ENCODE measurements at places on chromosomes 3 and 15.

DNA sequence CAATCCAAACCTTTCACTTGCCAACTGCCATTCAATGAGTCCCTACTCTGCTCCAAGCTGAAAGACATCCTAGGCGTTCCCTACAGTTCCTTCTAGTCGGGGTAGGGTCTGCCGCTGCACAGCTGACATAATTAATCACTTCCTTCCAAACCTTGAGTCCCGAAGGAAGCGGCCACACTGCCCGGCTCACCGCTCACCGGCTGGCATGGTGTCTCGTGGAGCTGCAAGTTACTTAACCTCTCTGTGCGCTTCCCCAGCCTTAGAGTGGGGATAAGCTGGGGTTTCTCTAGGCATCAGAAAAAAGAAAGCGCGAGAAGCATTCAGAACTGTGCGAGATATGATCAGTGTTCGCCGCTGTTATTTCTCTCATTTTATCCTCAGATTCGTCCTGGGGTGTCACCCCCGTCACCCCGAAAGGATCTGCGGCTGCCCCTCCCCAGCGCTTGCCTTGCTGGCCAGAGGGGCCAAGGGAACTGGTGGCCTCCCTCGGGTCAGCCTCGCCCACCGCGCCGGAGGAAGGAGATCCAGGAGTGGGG lies 748 bp downstream of the MRPS25 start:
- no peak for DNase-seq

DNA sequence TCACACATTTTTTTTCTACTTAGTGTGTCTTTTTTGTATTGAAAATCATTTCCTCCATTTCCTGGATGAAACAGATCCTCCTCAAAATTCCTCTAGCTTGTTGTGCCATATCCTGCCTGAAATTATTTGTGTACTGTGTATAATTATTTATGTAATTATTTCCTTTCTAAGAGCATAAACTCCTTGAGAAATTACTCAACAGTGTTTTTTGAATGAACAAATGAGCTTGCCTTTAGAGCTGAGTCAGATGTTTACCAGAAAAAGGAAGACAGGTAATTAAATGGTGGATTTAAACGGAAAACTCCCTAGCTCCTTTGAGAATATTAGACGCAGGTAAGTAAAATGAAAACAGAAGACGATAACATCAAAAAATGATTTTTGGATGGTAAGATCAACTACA lies 13.2 kb upstream of the SECISBP2L start:
- DNase-seq, result no peak

DNA sequence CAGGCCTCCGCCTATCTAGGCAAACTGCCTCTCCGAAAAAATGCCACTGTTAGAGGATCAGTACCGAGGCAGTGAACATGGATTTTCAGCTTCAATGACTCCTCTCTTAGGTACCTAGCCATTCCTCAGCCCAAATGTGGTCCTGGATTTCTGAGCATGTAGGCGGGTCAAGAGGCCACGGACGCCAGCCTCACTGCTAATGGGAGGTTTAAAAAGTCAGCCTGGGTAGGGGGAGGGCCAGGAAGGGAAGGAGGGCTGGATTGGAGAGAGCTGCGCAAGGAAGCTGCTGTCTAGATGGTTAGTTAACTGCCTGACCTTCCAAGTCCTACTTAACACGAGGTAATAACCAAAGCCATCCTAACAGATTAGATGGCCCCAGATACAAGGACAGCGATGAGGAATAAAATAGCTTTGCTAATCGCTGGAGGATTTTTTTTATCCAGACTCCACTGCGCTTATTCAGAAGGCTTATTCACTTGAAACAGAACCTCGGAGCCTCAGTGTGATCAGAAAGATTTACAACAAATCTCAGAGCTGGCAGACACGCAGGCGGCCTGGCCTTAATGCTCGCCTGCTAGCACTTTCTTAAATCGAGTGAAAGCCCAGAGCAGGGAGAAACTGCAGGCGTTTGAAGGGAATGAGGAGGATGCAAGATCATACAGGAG lies 34.3 kb downstream of the TLE3 start:
- DNase-seq, result no peak

DNA sequence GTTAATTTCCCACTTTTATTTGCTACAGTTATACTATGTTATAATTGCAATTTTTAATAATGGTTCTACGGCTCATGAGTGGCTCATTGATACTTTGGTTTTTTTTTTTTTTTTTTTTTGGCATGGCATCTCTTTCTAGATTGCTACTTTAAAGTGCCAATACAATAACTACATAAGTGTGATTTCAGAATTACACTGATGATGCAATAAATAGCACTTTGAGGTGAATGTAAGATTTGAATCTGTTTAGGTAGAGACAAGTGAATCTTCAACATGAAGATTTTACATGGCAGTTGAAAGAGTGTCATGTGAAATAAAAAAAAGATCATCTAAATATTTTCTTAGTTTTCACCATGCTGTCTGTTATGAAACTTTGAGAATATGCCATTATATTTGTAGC lies 75.7 kb downstream of the KBTBD8 start:
- no peak for DNase-seq

GRCh38 chr3:173531602-173532001 lies 134.1 kb downstream of the NLGN1 start:
- no peak for DNase-seq

GRCh38 chr3:83946554-83946953 lies 1012.2 kb upstream of the CADM2 start:
- DNase-seq, result no peak

DNA sequence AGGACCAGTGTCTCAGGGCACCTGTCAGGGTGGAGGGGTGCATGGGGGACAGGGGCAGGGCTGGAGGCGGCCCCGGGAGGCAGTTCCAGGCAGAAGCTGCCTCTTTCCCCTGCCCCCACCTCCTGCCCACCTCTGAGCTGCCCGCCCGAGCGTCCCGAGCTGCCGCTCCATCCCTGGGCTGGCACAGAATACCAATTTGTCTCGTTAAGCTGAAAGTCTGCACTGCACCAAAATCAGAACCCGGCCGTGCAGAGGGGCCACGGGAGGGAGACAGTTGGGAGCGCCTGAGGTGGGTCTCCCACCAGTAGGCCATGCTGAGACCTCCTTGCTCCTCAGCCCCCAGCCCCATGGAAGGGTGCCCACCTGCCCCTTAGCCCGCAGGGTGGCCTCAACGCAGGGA lies 1.3 kb upstream of the ATP2B2 start:
- no peak for DNase-seq

- DNase-seq, result no peak
Measured at GRCh38 chr15:43143203-43143941, 10.0 kb downstream of the TMEM62 start.

DNA sequence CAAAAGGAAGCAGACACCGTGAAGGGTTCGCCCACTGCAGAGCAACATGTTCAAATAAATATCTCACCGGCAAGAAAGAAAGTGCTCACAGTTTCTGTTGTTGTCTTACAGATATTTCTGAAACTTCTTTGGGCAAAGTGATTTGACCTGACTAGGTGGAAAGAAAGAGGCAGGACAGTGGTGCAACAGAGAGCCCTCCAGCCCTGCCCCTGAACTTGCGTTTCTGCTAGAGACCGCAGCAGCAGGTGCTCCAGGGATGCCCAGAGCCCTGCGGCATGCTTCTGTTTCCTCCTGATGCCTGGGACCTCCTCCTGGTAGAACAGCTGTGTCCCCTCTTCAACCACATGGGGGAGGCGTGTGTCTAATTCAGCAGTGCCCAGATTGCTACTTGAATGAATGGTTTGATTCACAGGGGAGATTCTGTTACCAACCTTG lies 123.4 kb downstream of the ATP10A start:
- peak; percentile 89 for DNase-seq

DNA sequence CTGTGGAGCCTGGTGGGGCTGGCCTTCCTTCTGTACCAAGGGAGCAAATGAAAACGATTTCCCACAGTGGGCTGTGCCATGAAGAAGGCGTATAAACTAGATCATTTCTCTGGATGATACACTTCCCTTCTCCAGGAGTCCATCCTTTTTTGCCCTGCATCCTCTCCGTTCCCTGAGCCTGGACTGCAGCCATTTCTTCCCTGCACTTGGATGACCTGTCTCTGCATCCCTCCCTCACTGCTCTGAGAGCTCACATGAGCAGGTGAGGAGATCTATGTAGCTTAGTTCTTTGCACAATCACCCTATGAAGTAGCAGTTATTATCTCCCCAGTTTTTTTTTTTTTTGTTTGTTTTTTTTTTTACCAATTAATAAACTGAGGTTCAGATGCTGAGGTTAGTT lies 46.7 kb downstream of the IQSEC1 start:
- no peak for DNase-seq

DNA sequence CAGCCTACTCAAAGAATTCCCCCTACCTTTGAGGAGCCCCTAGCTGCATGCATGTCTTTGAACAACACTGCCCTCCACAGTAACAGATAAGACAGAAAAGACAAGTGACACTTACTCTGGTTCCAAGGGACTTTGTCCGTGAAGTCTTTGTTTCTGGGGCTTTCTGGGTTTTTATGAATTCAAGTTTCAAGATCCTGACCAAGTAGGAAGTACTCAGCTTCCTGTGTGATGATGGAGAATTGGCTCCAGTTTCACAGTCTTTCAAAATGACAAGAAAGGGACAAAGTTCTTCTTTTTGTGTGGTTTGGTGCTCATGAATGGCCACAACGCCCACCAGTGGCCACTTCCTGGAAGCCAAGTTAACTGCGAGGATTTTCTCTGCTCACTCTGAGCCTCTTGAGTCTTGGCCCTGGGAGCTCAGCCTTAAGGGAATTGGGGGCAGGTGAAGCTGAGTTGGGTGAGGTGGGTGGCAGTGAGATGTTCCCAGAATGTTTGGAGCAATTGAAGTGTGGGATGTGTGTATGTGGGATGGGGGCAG lies at the start of gene CCR1:
CCR1 (minus strand) TSS at position 147 of the 538 bp plus-strand sequence. CDS start 4,000 bp downstream, outside the sequence.
- DNase-seq, result peak; percentile 92

DNA sequence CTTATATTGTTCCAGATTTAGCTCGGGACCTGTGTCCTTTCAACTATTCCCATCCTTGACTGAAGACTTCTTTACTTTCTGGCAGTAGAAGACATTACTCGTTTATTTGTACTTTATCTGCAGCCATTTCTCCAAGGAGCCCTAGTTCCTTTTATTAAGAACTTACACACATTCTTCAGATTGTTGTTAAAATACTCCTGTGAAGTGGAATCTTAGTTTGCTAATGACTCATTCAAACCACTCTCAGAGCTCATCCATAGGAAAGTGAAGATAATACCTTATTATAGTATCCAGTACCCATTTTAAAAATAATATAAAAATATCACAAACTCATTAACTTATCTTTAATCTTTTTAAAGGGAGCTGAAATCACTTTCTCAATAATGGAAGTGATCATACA lies 63.5 kb downstream of the C3orf70 start:
- no peak for DNase-seq

DNA sequence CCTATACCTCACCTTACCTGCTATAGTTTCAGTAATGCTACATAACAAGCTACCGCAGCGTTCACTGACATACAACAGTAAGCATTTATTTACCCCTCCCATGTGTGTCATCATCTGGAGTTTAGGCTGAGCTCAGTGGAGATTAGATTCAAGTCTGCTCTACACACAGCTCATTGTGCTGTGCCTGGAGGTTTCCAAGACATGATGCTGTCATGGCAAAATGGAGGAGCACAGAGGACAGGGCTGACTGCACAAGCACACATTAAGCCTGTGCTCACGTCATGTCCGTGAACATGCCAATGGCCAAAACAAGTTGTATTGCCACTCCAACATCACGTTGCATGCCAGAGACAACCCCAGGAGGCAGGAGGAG lies 333.8 kb upstream of the TRIM42 start:
- DNase-seq, result no peak

- DNase-seq, result no peak
Measured at GRCh38 chr3:185175370-185175987, 22.6 kb upstream of the C3orf70 start.

GRCh38 chr15:89486726-89487050 lies 9.7 kb downstream of the RHCG start:
- no peak for DNase-seq

- no peak for DNase-seq
Measured at GRCh38 chr3:173733029-173733652, 335.6 kb downstream of the NLGN1 start.

GRCh38 chr3:131329774-131330173 lies 51.8 kb upstream of the NUDT16 start:
- no peak for DNase-seq

- DNase-seq, result no peak
Measured at GRCh38 chr3:73739791-73740453, 115.2 kb upstream of the PDZRN3 start.

- DNase-seq, result no peak
Measured at GRCh38 chr15:63906266-63906584, 72.5 kb upstream of the HERC1 start.

GRCh38 chr3:15979495-15979894 lies 181.7 kb upstream of the ANKRD28 start:
- DNase-seq, result peak; percentile 74

DNA sequence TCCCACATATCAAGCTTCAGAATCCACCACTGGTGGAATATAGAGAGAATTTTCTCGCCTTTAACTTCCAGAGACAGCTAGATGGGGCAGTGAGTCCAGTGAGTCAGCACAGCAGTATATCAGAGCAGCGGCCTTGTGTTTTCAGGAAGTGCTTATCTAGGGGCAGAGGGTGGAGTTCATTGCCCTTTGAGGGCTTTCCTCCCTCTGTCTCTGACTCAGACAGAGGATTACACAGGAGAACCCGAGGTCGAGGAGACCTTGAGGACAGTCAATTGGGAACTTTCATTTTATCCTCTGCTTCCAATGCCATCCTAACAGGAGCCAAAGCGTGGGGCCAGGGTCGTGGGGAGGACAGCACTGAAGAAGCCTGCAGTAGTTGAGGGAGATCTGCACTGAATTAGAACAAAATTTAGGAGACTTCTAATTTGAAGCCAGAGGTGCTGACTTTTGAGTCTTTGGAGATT lies 109.6 kb upstream of the UMPS start:
- no peak for DNase-seq

DNA sequence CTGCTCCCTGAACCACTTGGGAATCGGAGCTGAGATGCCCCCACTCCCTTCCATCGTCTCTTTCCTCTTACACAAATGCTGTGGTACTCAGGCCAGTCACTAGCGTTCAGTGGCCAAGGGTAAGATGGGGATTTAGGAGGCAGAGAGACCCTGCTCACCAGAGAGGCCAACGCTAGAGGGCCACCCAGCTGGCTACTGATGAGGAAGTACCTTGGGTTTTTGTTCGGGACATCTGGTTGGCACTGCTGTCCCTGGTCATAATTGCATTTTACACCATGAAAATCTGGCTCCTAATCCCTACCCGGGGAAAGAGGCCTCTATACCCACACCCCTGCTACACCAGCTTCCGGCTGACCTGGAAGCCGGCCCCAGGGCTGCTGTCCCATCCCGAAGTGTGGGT lies 7.7 kb downstream of the MAP6D1 start:
- DNase-seq, result no peak

DNA sequence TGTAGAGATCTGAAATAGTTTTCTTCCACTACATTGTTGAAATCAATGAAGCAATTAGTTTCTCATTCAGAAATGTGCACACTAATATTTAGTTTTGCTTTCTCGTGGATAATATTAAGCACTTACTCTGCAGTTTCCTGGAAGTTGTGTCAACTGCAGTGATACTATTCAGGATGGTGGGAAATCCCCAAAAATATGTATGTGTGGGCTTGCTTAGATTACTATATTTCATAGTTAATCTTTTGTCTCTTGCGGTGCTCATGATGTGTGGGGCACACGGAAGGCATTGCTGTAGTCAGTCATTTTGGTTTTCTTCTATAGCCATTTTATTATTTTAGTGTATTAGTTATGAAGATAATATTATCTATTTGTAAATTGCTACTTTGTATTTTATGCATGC lies 19.7 kb downstream of the RAB11A start:
- no peak for DNase-seq

GRCh38 chr3:186644683-186645082 lies 4.5 kb downstream of the FETUB start:
- no peak for DNase-seq
